NCI-H187 (cell line): ENCODE measurements at places on chromosomes 7 and 10.
A peak's percentile ranks its signal among the peaks of the same experiment; 100 is the strongest.

DNA sequence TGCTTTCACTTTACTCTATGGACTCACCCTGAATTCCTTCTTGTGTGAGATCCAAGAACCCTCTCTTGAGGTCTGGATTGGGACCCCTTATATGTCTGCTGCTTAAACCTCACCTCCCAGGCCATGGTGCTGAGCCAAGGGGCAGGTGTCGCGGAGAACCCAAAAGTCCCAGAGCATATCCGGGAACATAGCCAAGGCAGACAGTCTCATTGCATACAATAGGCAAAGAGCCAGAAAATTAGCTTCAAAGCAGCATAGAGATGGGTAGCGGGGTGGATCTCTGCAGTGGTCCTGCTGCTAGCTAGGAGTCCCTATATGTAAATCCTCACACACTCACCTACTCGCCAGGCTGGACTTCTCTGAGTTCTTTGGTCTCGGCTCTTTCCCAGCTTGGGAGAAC, 5.5 kb downstream of the CCL24 start:
- DNase-seq, result no peak

GRCh38 chr10:17162828-17163227, 33.2 kb upstream of the CUBN start:
- no peak for DNase-seq

- no peak for DNase-seq
These were observed 58.7 kb downstream of the CREB3L2 start for GRCh38 chr7:137943132-137943551.

DNA sequence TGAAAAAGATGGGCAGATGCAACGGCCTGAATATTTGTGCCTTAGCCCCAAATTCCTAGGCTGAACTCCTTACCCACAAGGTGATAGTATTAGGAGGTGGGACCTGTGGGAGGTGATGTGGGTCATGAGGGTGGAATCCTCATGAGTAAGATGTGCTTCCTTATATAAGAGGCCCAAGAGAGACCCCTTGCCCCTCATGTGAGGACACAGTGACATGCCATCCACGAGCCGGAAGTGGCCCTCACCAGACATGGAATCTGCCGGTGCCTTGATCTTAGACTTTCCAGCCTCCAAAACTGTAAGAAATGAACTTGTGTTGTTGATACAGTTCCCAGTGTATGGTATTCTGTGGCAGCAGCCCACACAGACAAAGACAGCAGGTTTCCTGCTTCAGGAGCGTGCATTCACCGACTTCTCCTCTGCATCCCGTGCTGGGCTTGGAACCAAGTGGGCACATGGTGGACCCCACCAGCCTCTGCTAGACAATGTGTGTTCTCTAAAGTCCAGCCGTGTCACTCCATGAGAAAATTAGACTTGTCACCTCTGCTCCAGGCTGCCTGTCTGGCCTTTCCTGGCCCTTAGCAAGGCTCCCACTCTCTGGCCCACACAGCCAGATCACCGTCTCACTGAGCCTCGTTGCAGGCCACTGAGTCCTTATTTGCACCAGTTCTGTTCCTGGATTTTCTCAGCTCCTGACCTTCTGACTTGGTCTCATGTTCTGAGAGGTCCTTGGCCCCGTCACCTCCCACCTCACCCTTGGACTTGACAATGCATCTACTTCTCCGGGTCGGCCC, 52.9 kb upstream of the CACUL1 start:
- DNase-seq, result no peak

- DNase-seq, result no peak
These were observed 88.0 kb upstream of the INSIG1 start for GRCh38 chr7:155209478-155210319.

DNA sequence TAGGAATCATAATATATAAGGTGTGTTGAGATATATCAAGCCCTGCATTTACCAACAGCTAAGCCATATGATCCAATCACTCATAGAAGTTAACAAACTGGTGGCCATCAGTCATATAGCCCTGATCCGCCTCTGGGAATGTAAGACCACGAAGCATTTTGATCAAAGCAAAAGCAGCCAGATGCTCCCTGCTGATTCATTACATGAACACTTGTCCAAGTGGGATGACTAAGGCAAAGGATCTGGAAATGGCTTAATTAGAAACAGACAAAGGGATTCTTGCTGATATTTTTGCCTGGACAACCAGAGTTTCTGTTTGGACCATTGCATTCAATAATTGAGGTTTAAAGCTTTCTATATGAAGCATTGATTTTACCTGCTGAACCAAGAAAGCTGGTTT, 535.5 kb downstream of the GPAM start:
- DNase-seq, result no peak

DNA sequence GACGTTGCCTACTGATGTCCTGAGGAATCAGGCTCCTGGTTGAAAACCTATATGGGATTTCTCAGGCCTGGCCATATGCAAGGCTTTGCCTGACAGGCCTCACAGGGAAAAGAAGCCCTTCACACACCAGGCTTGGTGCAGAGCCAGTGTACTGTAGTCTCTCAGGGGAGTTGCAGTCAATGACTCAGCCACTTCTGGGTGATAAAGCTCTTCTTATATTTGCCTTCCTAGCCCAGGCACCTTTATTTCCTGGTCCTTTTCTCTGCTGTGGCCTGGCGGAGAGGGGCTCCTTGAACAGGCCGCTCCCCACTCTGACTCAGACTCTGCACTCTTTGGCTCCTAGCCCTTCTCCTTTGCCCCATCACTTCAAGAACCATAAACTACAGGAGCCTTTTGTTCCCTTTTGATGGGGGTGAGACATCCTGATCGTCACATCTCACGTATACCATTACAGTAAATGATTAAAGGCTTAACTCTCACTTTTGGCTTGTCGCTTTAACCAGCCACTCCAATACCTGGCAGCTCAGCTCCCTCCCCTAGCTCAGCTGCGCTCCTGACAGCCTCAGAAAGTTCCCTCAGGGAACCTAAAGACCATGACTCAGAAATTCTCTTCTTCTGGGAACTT, 33.5 kb downstream of the DPY19L1 start:
- peak; percentile 80 for DNase-seq

DNA sequence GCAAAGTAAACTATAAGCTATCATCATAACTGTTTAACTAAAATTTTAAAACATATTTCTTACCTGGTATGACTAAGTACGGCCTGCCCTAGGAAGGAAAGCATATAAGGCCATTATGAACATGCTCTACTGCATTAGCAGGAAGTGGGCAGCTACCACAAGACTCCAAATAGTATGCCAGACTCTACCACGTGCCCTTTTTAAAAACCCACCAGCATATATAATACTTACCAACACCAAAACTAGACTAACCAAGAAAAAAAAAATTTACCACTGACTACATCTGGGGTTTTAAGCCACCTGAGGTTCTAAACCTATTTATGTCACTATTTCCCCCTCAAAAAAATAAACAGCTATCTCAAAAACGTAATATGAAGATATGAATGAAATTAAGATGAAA, 30.1 kb downstream of the NUDCD3 start:
- no peak for DNase-seq

DNA sequence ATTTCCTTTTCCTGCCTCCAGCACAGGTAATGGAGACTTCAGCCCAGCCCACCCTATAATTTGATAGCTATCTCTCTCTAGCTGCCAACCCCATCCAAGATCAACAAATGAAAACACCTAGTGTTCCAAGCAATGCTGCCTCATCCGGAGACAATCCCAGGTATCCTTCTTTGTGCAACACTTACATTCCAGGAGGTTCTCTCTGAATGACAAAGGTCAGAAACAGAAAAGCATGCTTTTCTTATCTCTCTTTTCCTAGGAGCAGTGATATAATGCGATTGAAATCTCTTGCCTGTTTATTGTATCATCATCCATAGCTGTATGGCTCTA, 699.3 kb downstream of the INHBA start:
- no peak for DNase-seq

GRCh38 chr7:150476819-150477631, 26.6 kb downstream of the GIMAP8 start:
- DNase-seq, result no peak

DNA sequence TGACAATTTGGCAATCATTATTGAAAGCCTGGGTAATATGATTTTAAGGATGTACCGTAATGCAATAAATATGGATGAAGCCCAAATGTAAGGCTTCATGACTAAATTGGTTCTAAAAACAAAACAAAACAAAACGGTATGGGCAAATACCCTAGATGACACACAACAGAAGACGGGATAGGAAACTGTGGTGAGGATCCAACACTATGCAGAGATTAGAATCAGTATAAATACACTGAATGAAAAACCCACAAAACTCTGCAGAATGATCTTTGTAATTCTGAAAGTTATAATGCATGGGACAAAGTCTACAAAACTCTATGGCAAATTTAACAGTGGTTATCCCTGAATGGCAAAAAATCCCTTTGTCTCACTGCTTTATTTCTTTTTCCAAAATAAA, 57.6 kb downstream of the MALSU1 start:
- DNase-seq, result no peak
